Sciatic nerve (tissue), 2 donors: ENCODE measurements at places on chromosomes 1 and 21.

DNA sequence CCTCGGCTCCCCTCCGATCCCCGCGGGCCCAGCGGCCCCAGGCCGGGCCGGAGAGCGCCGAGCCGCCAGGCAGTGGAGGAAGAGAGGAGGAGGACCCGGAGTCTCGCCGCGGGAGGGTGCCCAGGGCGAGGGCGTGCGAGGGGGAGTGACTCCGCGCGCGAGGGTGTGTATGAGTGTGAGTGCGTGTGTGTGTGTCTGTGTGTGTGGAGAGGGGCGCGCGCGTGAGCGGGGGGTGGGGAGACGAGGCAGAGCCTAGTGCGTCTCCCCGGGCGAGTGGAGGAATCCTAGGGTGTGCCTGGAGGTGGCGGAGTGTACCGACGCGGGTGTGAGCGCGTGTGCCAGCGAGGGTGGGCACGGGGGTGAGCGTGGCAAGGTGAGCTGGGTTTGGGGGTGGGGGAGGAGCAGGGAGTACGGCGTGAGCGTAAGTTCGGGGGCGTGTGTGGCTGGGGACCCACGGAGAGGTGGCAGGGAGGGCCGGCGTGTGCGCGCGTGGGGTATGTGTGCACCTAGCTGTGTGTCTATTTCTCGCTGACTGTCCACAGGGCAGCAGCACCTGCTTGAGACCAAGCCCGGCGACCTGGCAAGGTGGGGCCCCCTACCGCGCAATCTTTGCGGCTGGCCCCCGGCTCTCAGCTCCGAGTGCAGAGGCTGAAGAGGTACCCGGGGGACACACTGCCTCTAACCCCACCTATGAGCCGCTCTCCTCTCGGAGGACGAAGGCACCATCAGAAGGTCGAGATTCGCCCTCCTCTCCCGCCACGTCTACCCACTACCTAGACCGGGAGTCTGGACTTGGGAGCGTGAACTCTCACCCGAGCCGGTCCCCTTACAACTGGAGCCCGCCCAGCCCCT, 784 bp upstream of the KCND3 start:
- peak; percentile 63 for DNase-seq

DNA sequence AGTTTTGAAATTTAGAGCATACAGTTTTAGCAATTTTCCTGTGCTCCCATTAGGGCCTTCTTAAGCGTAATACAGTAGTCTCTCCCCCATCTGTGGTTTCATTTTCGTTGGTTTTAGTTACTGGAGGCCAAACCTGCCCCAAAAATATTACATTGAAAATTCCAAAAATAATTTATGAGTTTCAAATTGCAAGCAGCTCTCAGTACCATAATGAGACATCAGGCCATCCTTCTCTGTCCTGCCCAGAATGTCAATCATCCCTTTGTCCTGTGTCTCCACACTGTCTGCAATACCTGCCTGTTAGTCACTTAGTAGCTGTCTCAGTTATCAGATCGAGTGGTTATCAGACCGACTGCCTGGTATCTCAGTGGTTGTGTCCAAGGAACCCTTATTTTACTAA, 45.4 kb downstream of the ADSS2 start:
- DNase-seq, result no peak

GRCh38 chr1:103460511-103460910, 65.0 kb upstream of the RNPC3 start:
- no peak for DNase-seq

DNA sequence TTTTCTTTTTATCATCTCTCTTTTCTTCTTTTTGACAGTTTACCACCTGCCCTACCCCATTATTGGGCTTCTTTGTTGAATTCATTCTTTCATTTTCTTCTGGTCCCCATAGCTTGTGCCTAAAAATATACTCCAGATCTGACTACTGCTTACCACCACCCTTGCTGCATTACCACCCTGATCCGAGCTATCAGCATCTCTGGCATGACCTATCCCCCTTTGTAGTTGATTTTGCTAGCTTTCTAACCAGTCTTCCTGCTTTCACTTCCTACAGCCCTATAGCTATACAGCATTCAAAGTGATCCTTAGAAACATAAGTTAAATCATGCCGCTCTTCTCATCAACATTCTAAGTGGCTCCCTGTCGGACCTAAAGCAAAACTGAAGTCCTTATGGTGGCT, 59.4 kb upstream of the MPC2 start:
- DNase-seq, result no peak

GRCh38 chr1:78113156-78113916, 67.6 kb downstream of the GIPC2 start:
- no peak for DNase-seq

GRCh38 chr1:186806477-186806876, 22.3 kb upstream of the PLA2G4A start:
- DNase-seq, result no peak

DNA sequence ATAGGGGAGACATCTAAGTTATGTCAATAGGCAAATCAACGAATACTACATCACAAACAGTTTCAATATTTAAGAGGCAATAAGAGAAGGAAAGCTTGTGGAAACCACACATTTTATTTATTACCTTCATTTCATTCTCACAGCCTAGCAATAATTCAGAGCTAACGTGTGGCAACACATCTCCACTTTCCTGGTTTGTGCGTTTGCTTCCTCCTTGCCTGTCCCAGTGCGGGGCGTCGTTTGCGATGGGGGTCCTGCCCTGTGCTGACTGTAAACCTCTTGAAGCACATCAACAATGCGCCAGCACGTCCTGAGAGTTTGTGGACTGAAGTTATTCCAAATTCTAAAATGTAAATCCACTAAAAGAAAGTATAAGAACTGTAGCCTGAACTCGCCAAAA, 14.4 kb upstream of the VPS26C start:
- DNase-seq, result no peak

DNA sequence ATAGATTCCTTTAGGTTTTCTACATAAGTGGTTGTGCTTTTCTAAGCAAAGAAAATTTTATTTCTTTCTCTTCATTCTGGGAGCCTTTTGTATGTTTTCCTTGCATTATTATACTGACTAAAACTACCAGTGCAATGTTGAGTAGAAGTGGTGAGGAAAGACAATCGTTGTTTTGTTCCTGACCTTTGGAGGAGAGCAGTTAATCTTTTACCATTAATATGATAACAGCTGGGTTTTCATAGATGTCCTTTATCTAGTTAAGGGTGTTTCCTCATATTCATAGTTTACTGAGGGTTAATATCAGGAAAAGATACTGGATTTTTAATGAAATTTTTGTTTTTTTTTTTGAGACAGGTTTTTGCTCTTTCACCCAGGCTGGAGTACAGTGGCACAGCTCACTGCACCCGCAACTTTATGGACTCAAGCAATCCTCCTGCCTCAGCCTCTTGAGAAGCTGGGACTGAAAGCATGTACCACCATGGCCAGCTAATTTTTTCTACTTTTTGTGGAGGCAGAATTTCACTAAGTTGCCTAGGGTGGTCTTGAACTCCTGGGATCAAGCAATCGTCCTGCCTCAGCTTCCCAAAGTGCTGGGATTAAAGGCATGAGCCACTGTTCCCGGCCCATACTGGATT, 9.0 kb upstream of the KCTD3 start:
- no peak for DNase-seq

- peak; percentile 79 for DNase-seq
Measured at GRCh38 chr21:41168391-41169257, 664 bp downstream of the BACE2 start.

- no peak for DNase-seq
Measured at GRCh38 chr1:163275222-163275621, 46.5 kb upstream of the NUF2 start.

GRCh38 chr1:19370453-19371170, 58.5 kb downstream of the SLC66A1 start:
- DNase-seq, result no peak

GRCh38 chr1:186864296-186864695, 35.5 kb downstream of the PLA2G4A start:
- no peak for DNase-seq

DNA sequence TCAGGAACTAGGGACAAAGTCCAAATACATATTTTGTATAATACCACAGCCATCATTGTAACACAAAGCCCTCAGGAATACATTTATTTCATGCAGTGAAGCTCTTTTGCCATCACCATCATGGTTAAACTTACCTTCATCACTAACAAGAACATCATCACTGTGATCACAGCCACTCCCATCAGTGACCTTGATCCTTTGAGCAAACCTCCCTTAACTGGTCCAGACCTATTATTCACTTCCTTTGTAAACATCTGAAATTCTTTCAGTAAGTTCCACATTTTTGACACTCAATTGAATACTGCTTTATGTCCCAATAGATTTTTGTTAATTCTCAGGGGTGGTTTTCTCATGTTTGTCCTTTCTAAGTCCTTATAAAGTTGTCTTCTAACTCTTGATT, 16.2 kb upstream of the KPRP start:
- DNase-seq, result no peak

DNA sequence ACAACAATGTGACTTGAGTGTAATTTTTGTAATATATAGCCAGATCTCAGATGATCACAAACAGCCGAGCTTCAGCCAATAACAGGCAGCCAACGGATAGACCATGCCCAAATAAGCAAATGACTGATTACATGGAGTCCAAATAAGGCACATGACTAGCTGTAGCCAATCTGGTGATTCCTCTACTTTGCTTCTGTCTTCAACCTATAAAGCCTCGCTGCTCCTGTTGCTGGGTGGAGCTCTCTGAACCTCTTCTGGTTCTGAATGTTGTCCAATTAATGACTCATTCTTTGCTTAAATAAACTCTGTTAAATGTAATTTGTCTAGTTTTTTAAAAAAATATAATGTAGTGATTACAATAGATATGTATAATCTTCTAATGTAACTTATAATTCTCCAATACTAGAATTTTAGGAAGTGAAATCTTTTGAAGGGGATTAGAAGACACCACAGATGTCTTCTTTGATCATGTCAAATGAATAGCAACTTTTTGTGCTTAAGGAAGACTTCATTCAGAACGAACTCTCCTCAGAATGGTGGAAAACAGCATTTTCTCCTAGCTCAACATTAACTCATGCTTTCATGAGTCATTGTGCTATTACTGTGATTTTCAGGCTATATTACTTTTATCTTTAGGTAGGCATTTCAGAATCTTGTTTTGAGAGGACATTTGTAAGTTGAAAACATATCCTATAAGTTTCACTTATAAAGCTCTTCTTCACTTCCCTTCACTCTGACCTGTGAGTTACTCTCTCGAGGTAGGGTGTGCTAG, 857.8 kb upstream of the B3GALT2 start:
- no peak for DNase-seq

GRCh38 chr1:46484783-46485490, 4.7 kb upstream of the DMBX1 start:
- no peak for DNase-seq

DNA sequence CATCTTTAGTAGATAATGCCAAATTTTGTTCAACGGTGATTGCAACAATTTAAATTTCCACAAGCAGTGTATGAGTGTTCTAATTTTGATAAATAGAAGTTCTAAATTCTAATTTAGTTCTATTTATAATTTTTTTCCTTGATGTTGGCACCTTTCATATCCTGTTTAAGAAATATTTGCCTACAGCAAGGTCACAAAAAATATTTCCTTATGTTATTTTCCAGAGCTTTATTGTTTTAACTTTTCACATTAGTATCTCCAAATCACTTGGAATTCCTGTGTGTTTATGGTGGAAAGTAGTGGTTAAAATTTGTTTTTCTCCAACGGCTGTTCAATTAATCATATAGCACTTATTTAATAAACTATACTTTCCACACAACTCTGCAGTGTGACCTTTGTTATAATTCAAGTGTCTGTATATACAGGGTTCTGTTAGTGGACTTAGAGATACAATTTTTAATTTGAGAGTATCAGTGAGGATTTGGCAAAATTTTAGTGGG, 94.3 kb upstream of the CD55 start:
- no peak for DNase-seq

DNA sequence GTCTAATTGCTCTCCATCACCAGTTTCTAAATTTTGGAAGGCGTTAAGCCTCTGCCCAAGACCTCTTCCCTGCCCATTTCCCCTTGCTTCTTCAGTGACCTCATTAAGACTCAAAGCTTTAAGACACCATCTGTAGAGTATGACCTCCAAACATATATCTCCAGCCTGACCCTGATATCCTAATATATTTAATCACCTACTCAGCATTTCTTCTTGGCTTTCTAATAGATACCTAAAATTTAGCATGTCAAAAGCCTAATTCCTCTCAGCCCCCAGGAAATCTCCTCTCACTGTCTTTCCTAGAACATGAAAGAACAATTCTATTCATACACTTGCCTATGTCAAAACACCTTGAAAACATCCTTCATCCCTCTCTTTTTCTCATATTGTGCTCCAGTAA, 235.5 kb upstream of the HOOK1 start:
- no peak for DNase-seq

GRCh38 chr1:178122283-178122682, 28.4 kb downstream of the RASAL2 start:
- DNase-seq, result no peak

- DNase-seq, result peak; percentile 97
Measured at GRCh38 chr1:32179443-32180185, at the start of gene TXLNA. Gene TXLNA, plus strand, starts transcription at chr1:32179675. Its CDS starts 671 bp downstream, at chr1:32180346.

DNA sequence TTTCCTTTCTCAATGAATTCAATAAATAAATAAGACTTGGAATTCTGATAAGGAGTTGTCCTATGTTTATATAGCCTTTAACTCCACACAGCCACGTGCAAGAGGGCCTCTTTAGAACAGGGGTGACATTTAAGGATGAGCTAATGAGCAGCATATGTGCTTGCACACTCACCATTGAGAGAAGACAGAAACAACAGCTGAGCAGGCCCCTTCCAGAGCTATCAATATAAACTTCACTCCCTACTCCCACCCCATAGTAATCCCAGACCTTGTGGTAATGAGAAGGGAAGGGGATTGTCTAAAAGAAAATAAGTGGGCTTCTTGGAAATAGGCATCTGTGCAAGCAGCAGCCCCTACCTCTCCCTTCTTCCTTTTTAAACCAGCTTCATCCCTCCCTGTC, 176.0 kb downstream of the SEC16B start:
- DNase-seq, result no peak

DNA sequence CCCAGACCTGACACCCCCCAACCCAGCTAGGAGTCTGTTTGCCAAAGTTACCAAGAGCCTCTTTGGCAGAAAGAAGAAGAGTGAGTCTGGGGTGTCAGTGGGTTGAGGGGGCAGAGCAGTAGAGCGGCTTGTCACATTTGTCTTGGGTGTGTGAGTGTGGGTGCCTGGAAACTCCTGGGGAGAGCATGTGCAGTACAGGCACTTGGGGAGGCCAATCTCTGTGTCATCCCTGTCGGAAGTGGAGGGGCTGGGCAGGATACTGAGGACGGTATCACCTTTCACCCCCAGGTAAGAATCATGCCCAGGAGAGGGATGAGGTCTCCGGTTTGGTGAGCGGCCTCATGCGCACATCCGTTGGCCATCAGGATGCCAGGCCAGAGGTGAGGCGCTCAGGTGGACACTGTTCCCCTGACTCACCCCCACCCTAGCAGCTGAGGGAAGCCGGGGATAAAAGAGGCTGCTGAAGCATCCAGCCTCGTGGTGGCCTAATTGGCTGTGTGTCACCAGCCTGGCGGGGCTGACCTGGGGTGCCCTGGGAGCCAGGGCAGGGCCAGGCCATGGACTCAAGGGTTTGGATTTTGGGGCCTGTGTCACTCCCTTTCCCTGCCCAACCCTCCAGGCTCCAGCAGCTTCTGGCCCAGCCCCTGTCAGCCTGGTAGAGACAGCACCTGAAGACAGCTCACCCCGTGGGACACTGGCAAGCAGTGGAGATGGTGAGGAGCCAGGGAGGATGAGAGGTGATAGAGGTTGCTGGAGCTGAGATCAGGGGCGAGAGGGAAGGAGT, 3.3 kb downstream of the PLK3 start:
- DNase-seq, result peak; percentile 48
